ENCODE measurements at places on chromosomes 4 and X.

DNA sequence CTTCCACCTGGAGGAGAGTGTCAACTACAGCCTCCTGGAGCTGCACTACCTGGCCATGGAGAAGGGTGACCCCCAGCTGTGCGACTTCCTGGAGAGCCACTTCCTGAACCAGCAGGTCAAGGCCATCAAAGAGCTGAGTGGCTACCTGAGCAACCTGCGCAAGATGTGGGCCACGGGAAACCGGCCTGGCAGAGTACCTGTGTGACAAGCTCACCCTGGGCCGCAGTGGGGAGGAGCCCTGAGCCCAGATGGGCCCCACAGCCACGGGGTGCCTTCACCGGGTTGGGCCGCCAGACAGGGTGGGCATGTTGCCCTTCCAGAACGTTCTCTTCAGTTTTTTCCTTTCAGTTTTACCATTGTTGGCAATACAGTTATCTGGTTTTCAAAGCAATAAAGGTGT is 15.2 kb upstream of the FAM47A start:
- DNase-seq = no peak

GRCh38 chrX:153909024-153909979 is 4.8 kb downstream of the AVPR2 start:
- no peak for DNase-seq

DNA sequence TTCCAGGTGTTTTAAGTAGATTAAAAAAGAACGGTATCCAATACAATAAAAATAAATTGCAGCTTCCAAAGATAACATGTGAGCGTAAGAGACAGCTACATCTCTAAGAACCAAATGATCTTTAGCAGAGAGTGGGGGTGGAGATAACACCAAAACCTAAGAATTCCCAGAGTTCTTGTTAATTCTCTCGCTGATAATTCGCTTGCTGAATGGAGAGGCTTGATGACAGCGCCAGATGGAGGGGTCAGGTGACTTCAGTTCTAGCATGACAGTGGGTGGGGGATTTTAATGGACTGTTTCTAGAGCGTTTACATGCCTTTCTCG is 2.3 kb downstream of the CLCN4 start:
- no peak for DNase-seq

DNA sequence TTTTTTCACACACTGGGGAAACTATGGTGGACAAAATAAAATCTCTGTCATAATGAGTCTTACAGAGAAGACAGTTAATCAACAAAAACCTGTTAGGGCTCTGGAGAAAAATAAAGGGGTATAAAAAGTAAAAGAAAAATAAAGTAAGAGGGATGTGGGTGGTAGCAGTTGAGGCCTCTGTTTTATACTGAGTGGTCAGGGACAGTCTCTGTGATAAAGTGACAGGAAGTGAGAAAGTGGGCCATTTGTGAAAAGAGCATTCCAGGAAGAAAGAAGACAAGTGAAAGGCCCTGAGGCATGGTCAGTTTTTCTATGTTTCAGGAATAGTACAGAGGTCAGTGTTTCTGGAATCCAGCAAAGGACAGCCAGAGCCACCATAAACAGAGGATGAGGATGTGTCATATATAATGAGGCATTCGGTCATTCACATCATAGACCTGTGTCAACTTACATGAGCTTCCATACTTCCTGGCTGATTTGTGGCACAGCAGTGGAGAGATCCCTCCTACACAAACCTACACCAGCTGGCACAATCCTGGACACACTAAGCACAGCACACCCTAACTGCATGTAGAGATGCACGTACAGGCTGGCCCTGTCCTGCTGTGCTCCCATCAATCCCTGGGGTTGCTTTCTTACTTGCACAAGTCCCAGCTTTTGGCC is 64.4 kb upstream of the NAP1L5 start:
- DNase-seq = no peak

DNA sequence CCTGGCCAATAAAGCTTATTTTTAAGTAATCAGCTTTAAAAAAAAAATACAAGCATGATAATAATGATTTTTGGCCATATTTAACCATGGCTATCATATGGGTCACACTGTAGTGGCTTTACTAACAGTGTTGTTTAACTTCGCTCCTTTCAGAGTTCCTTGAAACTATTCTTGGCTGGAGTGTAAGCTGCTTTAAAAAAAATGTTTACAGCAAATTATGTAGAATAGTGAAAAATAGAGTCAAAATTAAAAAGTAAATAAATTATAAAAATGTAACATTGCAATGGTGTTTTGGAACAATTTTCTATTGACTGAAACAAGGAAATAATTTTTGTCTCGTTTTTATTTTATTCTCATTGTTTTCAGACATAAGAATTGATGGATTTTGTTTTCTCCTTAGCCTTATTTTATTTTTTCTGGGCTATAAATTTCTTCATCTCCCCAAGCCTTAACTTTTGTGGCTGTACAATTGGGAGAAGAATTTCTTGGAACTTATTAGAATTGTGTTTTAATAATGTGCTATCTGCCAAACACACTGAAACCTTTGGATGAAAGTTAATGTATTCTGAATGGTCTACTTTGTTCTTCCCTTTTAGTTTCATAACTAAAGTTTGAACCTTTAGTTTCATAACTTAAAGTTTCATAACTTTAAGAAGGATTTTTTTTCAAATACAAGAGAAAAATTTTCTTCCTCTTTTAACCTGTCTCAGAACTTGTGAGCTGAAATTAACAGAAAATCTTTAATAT is 182.0 kb downstream of the ARHGAP24 start:
- DNase-seq = no peak

- DNase-seq = no peak
These were observed 23.7 kb upstream of the PNPLA4 start for GRCh38 chrX:7950865-7951264.

DNA sequence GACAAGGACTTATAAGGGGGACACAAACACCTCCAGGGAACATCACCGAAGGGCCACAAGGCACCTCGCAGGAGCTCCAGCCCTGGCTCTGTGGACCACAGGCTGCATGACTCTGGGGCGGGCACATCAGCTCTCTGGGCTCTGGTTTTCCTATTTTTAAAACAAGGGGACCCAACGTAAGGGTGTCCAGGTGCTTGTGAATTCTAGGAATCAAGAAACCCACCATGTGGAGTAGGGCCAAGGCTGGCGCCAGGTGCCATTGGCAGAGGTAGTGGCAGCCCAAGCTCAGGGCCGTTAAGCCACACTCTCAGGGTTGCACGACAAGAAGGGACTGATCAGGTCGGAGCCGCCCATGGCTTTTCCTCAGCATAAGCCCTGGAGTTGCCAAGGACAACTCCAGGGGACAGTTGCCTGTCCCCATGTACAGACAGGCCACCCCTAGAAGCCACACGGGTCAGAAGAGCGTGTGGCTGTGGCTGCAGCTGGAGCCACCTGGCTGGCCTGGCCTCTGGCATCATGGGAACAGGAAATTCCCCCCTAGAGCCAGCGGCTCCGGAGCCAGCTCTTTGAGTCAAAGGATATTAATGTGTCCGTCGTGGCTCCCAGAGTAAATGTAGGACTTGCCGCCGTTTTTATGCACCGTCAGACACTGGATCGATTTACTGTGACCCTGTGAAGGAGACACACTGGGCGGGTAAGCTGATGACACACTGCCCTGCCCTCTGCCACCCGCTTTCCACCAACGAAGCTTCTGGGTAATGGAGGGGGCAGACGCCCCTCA is 32.5 kb downstream of the WDR1 start:
- DNase-seq = no peak

DNA sequence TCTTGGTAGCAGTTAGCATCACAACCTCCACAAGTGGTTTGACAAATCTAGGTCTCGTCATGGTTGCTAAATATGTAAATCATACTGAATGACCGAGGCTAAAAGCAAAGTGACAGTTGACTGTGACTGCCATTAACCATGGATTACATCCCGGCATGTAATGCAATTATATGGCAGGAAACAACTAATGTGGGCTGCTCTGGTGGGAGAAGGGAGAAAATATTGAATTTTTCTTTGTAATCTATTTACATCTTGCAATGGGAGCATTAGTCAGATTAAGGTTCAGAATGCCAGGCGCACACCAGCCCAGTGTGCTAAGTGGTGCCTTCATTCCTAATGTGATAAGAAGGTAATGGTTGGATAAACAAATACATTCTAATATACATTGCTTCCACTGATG is 35.8 kb downstream of the UNC5C start:
- DNase-seq = no peak

- no peak for DNase-seq
These were observed 104.7 kb downstream of the GATB start for GRCh38 chr4:151656058-151656457.

- DNase-seq = no peak
These were observed 228.5 kb downstream of the PTTG2 start for GRCh38 chr4:38188631-38189101.

Data from stimulated activated CD8-positive, alpha-beta memory T cell treated with anti-CD3 and anti-CD28 coated beads, Interleukin-4, amount 100 ng/mL, for 24 hours (primary cell).